ENCODE measurements at places on chromosomes 16 and 17.

DNA sequence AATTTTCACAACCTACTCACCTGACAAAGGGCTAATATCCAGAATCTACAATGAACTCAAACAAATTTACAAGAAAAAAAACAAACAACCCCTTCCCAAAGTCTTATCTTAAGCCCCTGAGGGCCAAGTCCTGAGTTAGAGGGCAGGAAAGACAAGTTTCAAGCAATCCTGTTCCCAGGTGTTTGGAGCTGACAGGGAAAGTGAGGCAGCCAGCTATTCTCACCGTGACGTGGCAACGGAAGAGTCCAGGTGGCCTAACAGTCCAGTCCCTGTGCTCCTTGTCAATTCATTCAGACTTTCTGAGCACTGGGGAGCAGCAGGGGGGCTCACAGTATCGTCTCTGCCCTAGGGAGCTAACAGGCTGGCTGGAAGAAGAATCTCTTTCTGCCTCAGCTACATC is 89.7 kb upstream of the RCVRN start:
- DNase-seq: no peak

GRCh38 chr16:53950677-53951076 is 246.7 kb downstream of the FTO start:
- no peak for DNase-seq

DNA sequence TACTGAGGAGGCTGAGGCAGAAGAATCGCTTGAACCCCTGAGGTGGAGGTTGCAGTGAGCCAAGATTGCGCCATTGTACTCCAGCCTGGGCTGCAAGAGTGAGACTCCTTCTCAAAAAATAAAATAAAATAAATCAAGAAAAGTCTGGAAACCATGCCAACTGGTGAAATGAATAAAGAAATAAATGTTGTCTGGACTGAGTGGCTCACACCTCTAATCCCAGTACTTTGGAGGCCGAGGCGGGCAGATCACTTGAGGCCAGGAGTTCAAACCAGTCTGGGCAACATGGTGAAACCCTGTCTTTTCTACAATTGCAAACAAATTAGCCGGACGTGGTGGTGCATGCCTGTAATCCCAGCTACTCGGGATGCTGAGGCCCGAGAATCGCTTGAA is 744 bp upstream of the LRRC37A3 start:
- DNase-seq: no peak

GRCh38 chr17:144936-145670 is 7.7 kb downstream of the SCGB1C2 start:
- no peak for DNase-seq

GRCh38 chr16:11700264-11701029 is 32.2 kb downstream of the SNN start:
- no peak for DNase-seq
